Pancreas (tissue), 10 donors: ENCODE measurements at places on chromosomes 5 and 9.
A peak's percentile ranks its signal among the peaks of the same experiment; 100 is the strongest.

GRCh38 chr5:179451114-179451827 lies 99.1 kb upstream of the RUFY1 start:
- no peak overlapping the region for H3K27ac ChIP-seq
- H3K4me1 ChIP-seq, result no peaks in the 10 kb centered on the region
- no peak overlapping the region for H3K4me3 ChIP-seq

- peak overlapping the region; percentile 15 for H3K27ac ChIP-seq
- no peaks in the 10 kb centered on the region for H3K27me3 ChIP-seq
- DNase-seq, result no peak
These were observed 4.6 kb downstream of the ISL1 start for GRCh38 chr5:51387884-51388275.

- no peak overlapping the region for H3K4me3 ChIP-seq
- no peaks in the 10 kb centered on the region for H3K27me3 ChIP-seq
- H3K27ac ChIP-seq, result no peak overlapping the region
- no peak for DNase-seq
These were observed 15.2 kb downstream of the LSM11 start for GRCh38 chr5:157758706-157759105.

GRCh38 chr5:123305751-123306150 lies 117.5 kb downstream of the CEP120 start:
- no peaks in the 10 kb centered on the region for H3K4me1 ChIP-seq
- H3K27me3 ChIP-seq, result no peaks in the 10 kb centered on the region
- H3K27ac ChIP-seq, result no peak overlapping the region
- H3K4me3 ChIP-seq, result no peak overlapping the region
- no peaks in the 10 kb centered on the region for H3K36me3 ChIP-seq

DNA sequence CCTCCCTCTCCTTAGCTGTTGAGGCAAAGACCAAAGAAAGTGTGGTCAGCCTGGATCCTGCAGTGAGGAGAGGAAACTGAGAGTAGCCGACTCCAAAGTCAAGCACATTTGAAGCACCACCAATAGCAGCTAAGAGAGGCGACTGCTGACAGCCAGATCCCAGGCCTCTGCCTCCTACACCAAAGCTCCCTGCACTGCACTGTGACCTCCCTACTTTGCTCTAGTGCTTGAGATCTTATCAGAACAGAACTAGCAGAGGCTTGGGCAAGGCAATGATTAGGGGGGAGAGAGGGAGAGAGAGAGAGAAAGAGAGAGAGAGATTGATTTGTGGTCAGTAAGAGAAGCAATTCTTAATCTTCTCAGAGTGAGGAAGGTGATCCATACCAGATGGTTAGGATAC lies 216.3 kb downstream of the CDK5RAP2 start:
- no peaks in the 10 kb centered on the region for H3K36me3 ChIP-seq
- no peaks in the 10 kb centered on the region for H3K4me1 ChIP-seq
- H3K27me3 ChIP-seq, result no peaks in the 10 kb centered on the region
- H3K4me3 ChIP-seq, result no peak overlapping the region

DNA sequence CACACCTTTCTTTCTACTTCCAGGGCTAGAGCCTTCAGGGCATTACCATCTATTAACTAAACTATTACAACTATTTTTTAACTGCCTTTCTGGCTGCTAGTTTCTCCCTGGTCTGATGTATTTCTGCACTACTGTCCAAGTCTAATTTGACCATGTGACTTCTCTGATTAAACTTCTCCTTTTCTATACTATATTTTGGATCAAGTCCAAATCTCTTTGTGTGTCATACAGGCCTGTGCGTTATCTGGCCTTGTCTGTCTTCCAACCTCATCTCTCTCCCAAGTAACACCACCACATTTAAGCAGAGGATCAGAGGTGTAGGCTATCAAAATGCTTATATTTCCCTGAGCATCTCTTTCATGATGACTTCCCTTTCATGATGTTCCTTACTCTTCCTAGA lies 47.2 kb upstream of the OR13F1 start:
- peaks cover 4% of the 10 kb centered on the region for H3K4me1 ChIP-seq
- H3K27me3 ChIP-seq, result no peaks in the 10 kb centered on the region
- H3K4me3 ChIP-seq, result no peak overlapping the region
- no peaks in the 10 kb centered on the region for H3K36me3 ChIP-seq
- no peak overlapping the region for H3K27ac ChIP-seq

- H3K27ac ChIP-seq, result no peak overlapping the region
- H3K4me1 ChIP-seq, result no peaks in the 10 kb centered on the region
- no peaks in the 10 kb centered on the region for H3K27me3 ChIP-seq
- H3K4me3 ChIP-seq, result no peak overlapping the region
These were observed 75.7 kb upstream of the SAP30L start for GRCh38 chr5:154370119-154370518.

DNA sequence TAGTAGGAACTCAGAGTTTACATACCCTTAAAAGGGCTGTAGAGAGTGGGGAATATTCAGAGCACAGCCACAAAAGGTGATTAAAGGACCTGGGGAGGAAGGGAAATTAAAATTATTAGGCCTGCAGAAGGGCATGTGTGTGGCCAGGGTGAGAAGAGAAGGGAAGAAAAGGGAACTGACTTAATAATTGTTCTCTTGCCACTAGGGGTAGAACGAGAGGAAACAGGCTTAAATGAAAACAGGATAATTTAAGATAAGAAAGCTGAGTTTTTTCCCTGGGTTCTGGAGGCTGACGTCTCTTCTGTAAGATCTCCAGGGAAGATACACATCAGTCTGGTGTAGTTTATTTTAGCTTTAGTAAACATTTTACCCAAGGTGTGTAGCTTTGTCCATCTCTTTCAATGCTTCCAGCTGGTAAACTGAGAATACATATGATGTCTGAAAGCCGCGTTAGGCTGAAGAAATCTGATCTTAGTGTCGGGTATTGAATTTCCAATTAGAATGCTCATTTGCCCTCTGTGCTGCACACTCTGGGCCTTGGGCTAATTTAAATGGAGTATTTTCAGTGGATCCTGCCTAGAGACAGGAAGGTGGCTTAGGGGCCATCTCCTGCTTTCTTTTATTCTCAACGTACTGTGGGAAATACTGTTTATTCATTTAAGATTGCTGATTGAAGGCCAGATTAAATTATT lies 416.8 kb downstream of the TMEM38B start:
- DNase-seq, result no peak
- no peak overlapping the region for H3K4me3 ChIP-seq
- H3K4me1 ChIP-seq, result no peaks in the 10 kb centered on the region
- H3K27ac ChIP-seq, result no peak overlapping the region

- H3K36me3 ChIP-seq, result no peaks in the 10 kb centered on the region
- no peak for DNase-seq
- no peaks in the 10 kb centered on the region for H3K27me3 ChIP-seq
These were observed 142.4 kb downstream of the OLFM1 start for GRCh38 chr9:135229701-135230385.

- no peaks in the 10 kb centered on the region for H3K27me3 ChIP-seq
- no peak overlapping the region for H3K4me3 ChIP-seq
- no peaks in the 10 kb centered on the region for H3K4me1 ChIP-seq
- H3K36me3 ChIP-seq, result no peaks in the 10 kb centered on the region
These were observed 12.5 kb downstream of the ST8SIA4 start for GRCh38 chr5:100890461-100891008.

- H3K36me3 ChIP-seq, result peaks cover 4% of the 10 kb centered on the region
- no peak for DNase-seq
- H3K27me3 ChIP-seq, result no peaks in the 10 kb centered on the region
- no peak overlapping the region for H3K27ac ChIP-seq
- peaks cover 9% of the 10 kb centered on the region for H3K4me1 ChIP-seq
- no peak overlapping the region for H3K4me3 ChIP-seq
These were observed 10.2 kb downstream of the NFX1 start for GRCh38 chr9:33300546-33300945.

GRCh38 chr5:146580237-146580636 lies 64.2 kb upstream of the GPR151 start:
- no peak for DNase-seq
- no peaks in the 10 kb centered on the region for H3K4me1 ChIP-seq
- no peak overlapping the region for H3K27ac ChIP-seq
- no peaks in the 10 kb centered on the region for H3K27me3 ChIP-seq
- no peaks in the 10 kb centered on the region for H3K36me3 ChIP-seq

- peaks cover 32% of the 10 kb centered on the region for H3K4me1 ChIP-seq
- no peak for DNase-seq
- no peaks in the 10 kb centered on the region for H3K36me3 ChIP-seq
These were observed 20.8 kb downstream of the TTC33 start for GRCh38 chr5:40734986-40735385.

DNA sequence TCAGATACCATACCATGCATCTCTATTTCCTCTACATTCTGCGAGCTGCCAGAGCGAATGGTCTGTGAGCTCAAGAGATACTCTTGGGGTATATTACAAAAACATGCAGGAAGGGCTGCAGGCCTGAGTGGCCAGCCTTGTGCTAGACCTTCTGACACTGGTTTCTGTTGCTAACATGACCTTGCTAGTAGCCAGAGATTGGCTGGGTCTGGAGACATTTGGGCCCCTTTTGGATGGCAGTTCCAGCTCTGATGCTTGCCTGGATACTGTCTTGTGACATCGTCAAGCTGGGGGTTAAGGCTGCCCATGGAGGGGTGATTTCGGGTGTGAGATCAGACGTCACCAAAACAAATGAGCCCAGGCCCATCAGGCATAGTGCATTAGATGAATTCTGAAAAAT lies 56.1 kb upstream of the FSTL4 start:
- no peaks in the 10 kb centered on the region for H3K4me1 ChIP-seq
- no peaks in the 10 kb centered on the region for H3K36me3 ChIP-seq
- no peak for DNase-seq
- H3K27me3 ChIP-seq, result no peaks in the 10 kb centered on the region

GRCh38 chr5:98768160-98768959 lies 5.1 kb upstream of the RGMB start:
- H3K36me3 ChIP-seq, result no peaks in the 10 kb centered on the region
- peaks cover 9% of the 10 kb centered on the region for H3K4me1 ChIP-seq
- peak; percentile 30 for DNase-seq
- peak overlapping the region; percentile 62 for H3K4me3 ChIP-seq
- H3K27ac ChIP-seq, result no peak overlapping the region

GRCh38 chr5:108101130-108101529 lies 280.8 kb downstream of the FBXL17 start:
- no peaks in the 10 kb centered on the region for H3K4me1 ChIP-seq
- no peaks in the 10 kb centered on the region for H3K27me3 ChIP-seq
- no peak for DNase-seq
- H3K36me3 ChIP-seq, result no peaks in the 10 kb centered on the region
- H3K27ac ChIP-seq, result no peak overlapping the region

GRCh38 chr5:141017943-141018342 lies 33.2 kb upstream of the PCDHB1 start:
- H3K4me3 ChIP-seq, result no peak overlapping the region
- H3K27me3 ChIP-seq, result no peaks in the 10 kb centered on the region
- no peaks in the 10 kb centered on the region for H3K36me3 ChIP-seq
- no peak for DNase-seq
- no peak overlapping the region for H3K27ac ChIP-seq

GRCh38 chr5:139492700-139493192 lies 10.2 kb upstream of the STING1 start:
- no peaks in the 10 kb centered on the region for H3K4me1 ChIP-seq
- H3K4me3 ChIP-seq, result no peak overlapping the region
- no peak for DNase-seq
- H3K27ac ChIP-seq, result peak overlapping the region; percentile 66
- H3K36me3 ChIP-seq, result no peaks in the 10 kb centered on the region

DNA sequence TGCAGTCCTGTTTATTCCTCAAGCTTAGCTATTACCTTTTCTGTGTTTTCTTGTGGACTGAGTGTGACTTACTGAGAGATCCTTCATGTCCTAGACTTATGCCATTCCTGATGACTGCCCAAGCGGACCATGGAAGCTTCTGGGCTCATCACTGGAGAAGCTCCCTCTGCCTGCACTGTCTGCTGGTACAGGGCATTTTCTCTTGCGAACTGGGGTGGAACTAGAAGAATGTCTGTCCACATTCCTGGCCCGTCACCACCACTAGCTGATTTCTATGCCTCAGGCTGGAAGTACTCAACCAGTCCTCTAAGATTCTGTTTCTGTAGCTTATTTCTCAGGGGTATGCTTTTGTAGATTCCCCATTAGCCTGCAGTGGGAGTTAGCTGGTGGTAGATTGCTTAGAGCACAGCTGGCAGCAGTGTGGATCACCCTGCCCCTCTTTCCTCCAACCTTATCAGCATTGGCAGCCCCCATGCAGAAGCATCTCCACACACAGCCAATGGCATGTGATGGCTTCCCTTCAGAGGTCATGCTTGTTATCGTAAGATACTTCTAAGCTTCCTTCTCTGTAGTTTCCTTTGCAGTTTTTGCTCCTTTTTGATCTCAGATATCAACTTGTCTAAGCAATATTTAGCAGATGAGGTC lies 12.4 kb downstream of the SLC36A1 start:
- H3K36me3 ChIP-seq, result no peaks in the 10 kb centered on the region
- H3K4me3 ChIP-seq, result no peak overlapping the region
- no peak for DNase-seq
- no peaks in the 10 kb centered on the region for H3K4me1 ChIP-seq
- no peaks in the 10 kb centered on the region for H3K27me3 ChIP-seq

- no peaks in the 10 kb centered on the region for H3K4me1 ChIP-seq
- H3K27me3 ChIP-seq, result no peaks in the 10 kb centered on the region
- no peak overlapping the region for H3K4me3 ChIP-seq
These were observed 98.3 kb upstream of the PHYKPL start for GRCh38 chr5:178330791-178331404.

GRCh38 chr9:70924895-70925547 lies 196.4 kb downstream of the TRPM3 start:
- H3K4me1 ChIP-seq, result no peaks in the 10 kb centered on the region
- no peaks in the 10 kb centered on the region for H3K36me3 ChIP-seq
- peak overlapping the region; percentile 3 for H3K4me3 ChIP-seq

DNA sequence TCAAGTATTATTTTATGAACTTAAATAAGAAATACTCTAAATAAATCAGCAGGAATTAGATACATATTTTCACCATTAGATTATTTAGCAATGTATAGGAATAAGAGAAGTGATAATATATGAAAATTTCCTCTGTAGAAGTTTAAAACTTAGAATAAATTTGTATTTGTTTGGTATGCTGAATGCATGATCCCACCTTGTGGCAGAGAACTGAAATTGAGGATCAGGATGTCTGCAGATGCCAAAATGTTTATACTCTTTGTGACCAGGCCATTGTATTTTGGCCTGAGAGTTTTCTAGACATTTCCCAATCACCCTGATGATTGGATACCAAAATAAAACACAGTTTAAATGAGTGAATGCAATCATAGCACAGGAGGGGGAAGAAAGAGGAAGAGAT lies 6.3 kb downstream of the TYRP1 start:
- DNase-seq, result no peak
- H3K27ac ChIP-seq, result no peak overlapping the region
- H3K4me1 ChIP-seq, result no peaks in the 10 kb centered on the region
- H3K27me3 ChIP-seq, result no peaks in the 10 kb centered on the region
- no peak overlapping the region for H3K4me3 ChIP-seq

GRCh38 chr5:24788829-24789514 lies 144.2 kb upstream of the CDH10 start:
- no peaks in the 10 kb centered on the region for H3K4me1 ChIP-seq
- H3K27me3 ChIP-seq, result no peaks in the 10 kb centered on the region
- no peak overlapping the region for H3K4me3 ChIP-seq
- H3K36me3 ChIP-seq, result no peaks in the 10 kb centered on the region
- H3K27ac ChIP-seq, result no peak overlapping the region

- H3K36me3 ChIP-seq, result no peaks in the 10 kb centered on the region
- no peaks in the 10 kb centered on the region for H3K27me3 ChIP-seq
- H3K4me3 ChIP-seq, result no peak overlapping the region
- no peak for DNase-seq
These were observed 79.2 kb downstream of the DOCK2 start for GRCh38 chr5:169716287-169716686.
